ENCODE measurements at places on chromosomes 5 and 9.

- no peak for DNase-seq
These were observed 25.9 kb downstream of the SRFBP1 start for GRCh38 chr5:121987685-121988073.

DNA sequence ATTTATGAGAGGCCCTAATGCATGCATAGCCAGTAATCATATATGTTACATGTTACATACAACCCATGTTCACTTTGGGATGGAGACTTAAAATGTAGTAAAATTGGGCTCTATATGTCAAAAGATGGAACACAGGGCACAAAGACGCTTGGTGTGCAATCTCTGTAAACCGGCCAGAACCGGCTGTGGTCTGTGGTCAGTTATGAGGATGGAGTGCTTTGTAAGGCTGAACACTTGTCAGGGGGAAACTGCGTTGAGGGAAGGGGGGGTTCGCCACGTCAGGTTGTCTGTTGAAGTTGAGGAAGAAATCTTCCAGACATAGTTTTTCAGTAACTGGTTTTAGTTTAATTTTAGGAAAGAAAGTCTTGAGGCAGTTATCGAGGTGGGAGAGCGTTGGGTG is 2.7 kb upstream of the CKMT2 start:
- no peak for DNase-seq

GRCh38 chr5:91361790-91362189 is 21.3 kb downstream of the ARRDC3 start:
- no peak for DNase-seq

DNA sequence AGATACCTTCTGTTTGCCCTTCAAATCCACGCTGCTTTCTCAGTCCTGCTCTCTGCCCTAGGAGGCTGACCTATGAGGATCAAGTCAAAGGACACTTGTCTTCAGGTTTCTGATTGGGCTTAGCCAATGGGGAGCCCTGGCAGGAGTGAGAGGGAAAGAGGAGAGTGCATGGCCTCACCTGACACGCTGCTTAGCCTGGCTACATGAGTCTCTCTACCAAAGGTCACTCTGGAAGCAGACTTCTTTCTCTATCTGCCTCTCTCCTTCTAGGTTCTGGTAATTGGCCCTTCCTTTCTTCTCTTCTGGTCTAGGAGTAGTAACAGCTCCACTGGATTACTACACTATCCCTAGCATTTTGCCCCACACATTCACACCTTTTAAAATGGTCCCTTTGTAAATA is 13.1 kb downstream of the ARSB start:
- no peak for DNase-seq

DNA sequence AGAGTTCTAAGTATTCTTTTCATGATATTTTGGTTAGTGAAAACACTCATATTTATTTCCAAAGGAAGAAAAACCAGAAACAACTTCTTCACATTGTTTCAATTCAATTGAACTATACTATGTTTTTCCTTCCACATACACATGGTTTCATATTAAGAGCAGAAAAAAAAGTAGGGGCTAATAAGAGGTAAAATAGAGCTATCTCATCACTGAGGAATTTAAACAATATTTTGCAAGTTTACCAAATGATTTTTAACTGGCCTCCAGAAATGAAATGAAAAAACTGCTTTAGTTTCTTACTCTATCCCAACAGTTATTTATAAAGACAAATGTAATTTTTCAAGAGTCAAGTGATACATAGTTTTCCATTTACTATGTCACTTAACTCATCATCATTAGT is 233.5 kb downstream of the RFX3 start:
- no peak for DNase-seq

GRCh38 chr5:14676320-14676719 is 11.8 kb downstream of the OTULIN start:
- no peak for DNase-seq

Measured in right lung (tissue), 10 donors.